ENCODE measurements at places on chromosomes 12 and 14. TPM values are rescaled to one million over a fixed set of nuclear protein-coding genes. Genes with fewer than 3 reads are reported as not detected.

DNA sequence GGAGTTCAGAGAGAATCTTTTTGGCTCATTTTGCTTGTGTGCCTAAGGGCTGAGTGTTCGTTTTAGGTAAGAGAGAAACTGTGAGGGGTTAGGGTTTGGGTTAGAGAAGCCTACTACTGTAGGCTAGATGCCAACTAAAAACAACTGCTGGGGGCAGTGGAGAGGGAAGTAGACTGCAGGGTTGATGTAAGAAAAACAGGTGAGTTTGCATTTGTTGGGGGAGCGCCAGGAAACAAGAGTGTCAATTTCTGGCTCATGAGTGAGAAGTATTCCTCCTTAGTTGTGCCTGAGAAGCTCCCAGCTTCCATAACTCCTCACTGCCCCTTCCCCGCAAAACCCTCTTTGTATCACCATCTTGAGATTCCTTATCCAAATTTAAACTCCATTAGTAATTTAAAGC is 92.3 kb downstream of the DERA start:
- DNase-seq: no peak

DNA sequence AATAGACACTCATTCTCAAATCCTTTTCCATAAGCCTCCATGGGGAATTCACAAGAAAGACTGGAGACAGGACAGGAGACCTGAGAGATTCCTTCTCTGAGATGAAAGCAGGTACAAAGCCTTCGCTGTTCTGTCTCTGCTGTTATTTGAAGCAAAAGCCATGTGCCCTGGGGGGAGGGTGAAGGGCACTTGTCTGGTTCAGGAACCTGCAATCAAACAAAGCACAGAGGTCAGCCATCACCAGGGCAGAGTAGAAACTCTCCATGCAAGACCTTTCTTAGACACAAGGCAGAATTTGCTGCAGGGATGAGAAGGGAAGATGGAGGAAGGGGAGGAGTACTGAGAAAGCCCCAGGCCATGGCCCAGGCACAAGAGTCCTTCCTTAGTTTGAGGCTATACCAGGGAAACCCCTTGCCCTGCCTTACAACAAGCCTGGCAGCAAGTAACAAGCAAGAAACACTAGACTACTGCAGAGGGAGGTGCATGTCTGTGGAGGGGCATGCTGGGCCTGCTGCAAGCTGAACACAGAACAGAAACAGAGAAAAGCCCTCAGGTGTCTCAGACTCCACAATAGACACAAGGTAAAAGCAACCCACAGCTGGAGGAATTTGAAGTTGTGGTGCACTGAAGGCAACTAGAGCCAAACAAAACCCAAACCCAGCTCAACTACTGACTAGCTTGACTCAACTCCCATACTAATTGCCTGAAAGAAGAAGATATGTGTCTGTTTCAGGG is 7.8 kb upstream of the ART4 start:
- DNase-seq: no peak

DNA sequence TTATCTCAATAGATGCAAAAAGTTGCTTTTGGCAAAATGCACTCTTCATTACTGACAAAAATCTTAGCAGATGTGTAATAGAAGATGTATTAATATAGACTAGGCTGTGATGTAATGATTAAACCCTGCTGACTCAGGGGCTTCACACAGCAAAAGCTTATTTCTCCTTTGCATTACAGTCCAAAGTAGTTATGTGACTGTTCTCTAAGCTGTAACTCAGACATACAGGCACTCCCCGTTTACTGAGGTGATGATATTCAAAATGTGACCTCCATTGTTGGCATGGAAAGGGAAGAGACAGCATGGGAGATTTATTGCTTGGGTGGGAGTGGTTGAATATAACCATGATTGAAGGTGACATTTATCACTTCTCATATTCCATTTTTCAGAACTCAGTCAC is 331.5 kb downstream of the SNAPC1 start:
- no peak for DNase-seq

DNA sequence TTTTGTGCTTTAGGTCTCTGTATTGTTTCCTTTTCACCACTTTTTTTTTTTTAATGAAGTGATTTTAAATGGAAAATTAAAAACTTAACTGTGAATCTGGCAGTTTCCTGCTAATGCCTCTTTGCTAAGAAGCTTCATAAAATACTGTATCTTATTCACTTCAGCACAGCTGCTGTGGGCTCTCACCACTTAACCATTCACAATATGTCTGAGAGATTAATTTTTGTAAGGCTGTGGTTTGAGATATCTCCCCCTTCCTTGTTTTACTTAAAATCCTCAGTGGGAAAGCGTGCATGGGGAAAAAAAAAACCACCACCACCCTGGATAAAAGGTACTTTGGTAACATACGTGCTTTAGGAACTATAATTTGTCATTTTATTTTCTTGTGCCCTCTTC is 115.9 kb downstream of the ETV6 start:
- no peak for DNase-seq

- DNase-seq: no peak
These were observed 3.1 kb upstream of the BRF1 start for GRCh38 chr14:105303949-105304348.

GRCh38 chr12:41510470-41510869 is 322.4 kb downstream of the PDZRN4 start:
- no peak for DNase-seq

- DNase-seq: no peak
These were observed 52.2 kb downstream of the CKAP4 start for GRCh38 chr12:106195621-106196027.

- no peak for DNase-seq
These were observed 40.1 kb downstream of the FBXL14 start for GRCh38 chr12:1553987-1554982.

- no peak for DNase-seq
These were observed 121.9 kb upstream of the ATF1 start for GRCh38 chr12:50642035-50642451.

DNA sequence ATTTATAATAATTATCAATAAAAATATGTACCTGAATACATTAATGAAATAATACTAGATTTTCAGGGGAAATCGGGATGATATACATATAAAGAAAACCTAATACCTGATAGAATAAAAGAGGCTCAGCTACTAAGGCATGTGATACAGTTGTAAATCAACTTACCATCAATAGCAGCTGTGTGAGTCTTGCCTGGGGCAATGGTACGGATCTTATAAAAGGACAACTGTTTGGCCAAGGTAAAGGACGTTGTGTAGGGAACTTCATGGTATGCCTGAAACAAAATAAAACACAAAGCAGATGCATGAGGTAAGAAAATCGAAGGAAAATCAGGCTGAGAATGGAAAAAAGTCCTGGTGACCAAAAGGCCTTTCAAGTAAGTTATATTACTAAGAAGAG is 25.4 kb downstream of the NEK9 start:
- no peak for DNase-seq

DNA sequence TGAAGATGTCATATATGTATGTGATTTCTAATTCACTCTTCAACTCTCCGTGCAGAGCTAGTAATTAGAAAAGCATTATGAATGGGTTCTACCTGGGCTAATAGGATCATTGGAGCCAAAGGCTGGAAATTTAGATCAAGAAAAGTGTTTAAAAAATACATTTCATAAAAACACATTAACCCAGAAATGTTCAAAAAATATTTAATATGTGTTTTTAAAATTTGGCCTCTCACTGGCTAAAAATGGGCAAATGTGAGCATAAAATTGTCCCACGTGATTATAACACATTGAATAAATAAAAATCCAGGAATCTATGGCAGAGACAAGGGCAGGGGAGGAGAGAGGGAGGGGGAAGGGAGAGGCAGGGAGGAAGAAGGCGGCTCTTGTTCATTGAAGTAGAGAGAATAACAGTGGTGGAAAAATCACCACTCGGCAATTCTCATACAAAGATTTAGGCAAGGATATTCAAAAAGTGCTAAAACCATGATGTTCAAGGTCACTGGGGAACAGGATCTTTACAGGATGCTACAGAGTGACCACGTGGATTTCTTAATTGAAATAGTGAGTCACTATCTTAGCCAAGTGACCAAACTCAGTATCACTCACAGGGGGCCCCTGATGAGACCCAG is 38.8 kb downstream of the FBXO21 start:
- DNase-seq: no peak

DNA sequence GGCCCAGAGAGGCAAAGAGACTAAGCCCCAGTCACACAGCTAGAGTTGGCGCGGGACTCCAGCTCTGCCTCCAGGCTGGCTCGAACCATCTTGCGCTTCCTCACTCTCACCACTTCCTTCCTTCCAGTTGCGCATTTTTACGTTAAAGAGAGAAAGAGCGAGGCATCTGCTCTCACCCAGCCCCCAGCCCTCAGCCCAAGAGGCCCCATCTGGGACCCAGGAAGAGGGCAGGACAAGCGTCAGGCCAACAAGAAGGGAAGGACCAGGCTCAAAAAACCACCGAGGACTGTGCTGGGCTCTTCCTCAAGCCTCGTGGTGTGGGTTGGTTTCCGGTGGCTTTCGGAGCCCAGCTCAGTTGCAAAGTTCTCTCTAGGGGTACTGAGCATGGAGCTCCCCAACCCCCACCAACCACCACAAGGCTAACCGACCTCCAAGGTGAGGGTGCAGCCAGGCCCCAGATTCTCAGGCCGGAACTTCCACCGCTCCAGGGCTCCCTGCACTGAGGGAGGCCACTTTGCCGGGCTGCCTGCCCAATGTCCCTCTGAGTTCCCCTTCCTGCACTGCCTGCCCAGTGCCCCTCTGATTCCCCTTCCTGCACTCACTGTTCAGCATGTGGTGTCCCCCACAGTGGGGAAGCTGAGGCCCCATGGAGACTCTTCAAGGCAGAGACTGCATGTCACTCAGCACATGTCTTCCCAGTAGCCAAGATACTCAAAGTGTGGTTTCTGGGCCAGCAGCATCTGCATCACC is 35.9 kb downstream of the TESC start:
- DNase-seq: no peak

DNA sequence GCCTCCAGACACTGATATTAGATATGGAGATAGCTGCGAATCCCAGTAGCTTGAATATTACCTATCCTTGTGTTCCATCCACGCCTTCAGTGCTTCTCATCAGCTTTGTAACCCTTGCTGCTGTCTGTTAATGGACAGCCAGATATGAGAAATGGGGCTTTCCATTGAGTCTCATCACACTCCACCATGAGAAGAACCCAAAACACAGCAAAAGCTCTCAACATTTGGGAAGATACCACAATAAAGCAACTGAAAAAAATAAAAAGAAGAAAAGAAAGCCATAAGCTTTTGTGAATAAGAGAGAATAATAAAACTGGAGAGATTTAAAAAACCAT is 225.4 kb downstream of the GALC start:
- DNase-seq: no peak

DNA sequence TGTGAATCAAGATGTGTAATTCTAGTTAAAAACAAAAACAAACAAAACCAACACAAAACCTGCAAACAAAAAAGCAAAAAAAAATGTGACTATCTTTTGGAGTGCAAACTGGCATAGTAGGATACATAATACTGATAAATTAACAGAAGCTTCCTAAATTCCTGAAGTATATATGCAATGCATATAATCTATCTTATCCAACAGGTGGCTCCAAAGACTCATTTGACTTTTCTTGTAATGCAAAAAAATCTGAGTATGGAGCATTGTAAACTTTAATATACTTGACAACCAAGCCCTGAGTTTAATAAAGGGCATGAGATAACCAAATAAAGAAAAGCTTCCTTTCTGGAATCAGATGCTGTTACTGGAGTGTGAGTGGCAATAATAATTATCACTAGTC is 1003.6 kb downstream of the FSCB start:
- DNase-seq: peak; percentile 0

GRCh38 chr12:106089935-106090334 is 48.8 kb downstream of the NUAK1 start:
- no peak for DNase-seq

DNA sequence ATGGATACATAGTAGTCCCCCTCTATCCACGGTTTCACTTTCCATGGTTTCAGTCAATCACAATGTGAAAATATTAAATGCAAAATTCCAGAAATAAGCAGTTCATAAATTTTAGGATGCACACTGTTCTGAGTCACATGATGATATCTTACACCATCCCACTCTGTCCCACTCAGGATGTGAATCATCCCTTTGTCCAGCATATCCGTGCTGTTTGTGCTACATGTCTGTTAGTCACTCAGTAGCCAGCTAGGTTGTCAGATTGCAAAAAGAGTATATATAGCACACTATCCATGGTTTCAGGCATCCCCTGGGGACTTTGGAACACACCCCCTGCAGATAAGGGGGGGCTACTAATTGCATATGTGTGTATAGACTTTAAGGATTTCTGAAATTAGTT is 8.1 kb upstream of the NAA30 start:
- peak; percentile 58 for DNase-seq

DNA sequence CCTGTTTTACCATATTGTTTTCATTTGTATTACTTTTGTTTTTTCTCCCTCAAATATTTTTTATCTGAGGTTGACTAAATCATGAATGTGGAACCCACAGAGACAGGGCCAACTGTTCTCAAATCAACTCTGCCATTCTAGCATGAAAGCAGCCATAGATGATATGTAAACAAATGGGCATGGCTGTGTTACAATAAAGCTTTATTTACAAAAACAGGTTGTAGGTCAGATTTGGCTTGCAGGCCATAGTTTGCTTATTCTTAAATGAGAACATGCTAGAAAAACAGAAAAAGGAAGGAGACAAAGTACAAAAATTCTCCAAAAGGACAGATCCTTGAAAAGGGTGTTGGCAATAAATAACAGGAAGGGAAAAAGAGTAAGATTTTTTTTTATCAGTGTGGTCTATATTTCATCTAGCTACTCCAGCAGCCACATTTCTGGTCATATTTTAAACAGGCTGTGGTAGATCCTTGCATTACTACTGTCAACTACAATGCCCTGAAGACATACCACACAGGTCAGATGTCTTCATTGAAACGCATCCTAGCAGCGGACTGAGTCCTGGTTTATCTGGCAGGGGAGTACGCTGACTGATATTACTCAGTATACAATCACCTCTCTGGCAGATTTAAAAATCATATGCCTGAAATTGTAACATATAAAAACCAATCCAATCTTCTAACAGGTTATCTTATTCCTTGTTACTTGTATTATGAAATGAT is 42.9 kb downstream of the SPPL3 start:
- DNase-seq: no peak

- no peak for DNase-seq
These were observed 9.1 kb downstream of the SCAF11 start for GRCh38 chr12:45981075-45981837.

- no peak for DNase-seq
These were observed 1422.1 kb upstream of the FLRT2 start for GRCh38 chr14:84107835-84108343.

- DNase-seq: no peak
These were observed at the start of gene HVCN1 for GRCh38 chr12:110688446-110689280. Gene HVCN1 (minus strand): TSS chr12:110689115. CDS start chr12:110683245, 5,870 bp downstream.

DNA sequence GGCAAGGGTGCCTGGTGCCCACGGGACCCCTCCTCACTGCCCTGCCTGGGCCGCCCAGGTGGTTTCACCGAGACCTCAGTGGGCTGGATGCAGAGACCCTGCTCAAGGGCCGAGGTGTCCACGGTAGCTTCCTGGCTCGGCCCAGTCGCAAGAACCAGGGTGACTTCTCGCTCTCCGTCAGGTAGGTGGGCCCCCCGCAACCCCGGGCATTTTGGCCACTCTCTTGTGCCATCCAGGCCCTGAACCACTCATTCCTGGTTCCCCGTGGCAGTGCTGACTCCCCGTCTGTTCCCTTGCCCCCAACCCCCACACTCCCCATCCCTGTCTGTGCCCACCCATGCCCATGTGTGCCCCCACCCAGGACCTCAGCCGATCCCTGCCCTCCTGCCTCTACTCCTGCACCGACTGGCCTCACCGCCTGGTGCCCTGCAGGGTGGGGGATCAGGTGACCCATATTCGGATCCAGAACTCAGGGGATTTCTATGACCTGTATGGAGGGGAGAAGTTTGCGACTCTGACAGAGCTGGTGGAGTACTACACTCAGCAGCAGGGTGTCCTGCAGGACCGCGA is 480 bp downstream of the PTPN6 start:
- DNase-seq: no peak

KRT8 gene
- 407 TPM for total RNA-seq

SLCO1C1 gene
- not detected for total RNA-seq

PRMT5 gene
- 38.6 TPM for total RNA-seq

RD3L gene
- total RNA-seq: not detected

CRACR2A gene
- total RNA-seq: not detected
